ENCODE measurements at places on chromosomes 16 and 17.
A peak's percentile ranks its signal among the peaks of the same experiment; 100 is the strongest.

DNA sequence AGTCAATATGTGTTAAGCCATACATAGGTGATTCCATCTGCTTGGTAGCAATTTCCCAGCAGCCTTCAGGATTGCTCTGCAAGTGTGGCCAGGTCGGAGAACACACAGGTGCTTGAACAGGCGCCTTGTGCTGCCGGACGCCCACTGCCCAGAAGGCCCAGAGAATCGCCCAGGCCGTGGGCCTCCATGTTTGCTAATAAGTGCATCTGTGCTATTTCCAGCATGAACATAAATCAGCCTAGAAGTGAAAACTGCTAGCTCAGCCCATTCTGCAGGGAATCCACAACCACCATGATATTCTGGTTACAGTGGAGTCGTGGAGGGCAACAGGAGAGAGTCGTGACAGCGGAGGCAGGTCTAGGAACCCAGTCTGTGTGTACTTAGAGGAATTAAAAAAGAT is 78.1 kb downstream of the ZFHX3 start:
- no peak for DNase-seq

DNA sequence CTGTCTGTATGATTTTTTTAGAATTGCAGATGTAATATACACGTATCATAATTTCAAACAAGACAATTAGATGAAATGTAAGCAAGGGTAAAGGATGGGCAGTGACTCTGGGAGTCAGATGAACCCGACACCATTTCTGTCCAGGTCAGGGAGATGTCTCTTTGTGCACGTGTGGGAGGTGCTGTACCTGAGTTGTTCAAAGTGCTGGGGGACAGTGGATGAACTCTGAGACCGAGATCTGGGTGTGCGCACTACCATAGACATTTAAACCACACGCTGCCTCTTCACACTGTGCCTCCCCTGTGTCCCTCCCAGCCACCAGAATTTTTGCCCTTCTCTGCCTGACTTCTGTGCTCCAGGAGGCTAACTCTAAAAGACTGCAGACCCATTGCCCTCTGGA is 5.9 kb upstream of the RGS9 start:
- DNase-seq: no peak

- DNase-seq: no peak
These were observed 9.4 kb downstream of the TBX4 start for GRCh38 chr17:61461586-61461966.

- no peak for DNase-seq
These were observed 2.8 kb downstream of the PTX4 start for GRCh38 chr16:1485847-1486496.

DNA sequence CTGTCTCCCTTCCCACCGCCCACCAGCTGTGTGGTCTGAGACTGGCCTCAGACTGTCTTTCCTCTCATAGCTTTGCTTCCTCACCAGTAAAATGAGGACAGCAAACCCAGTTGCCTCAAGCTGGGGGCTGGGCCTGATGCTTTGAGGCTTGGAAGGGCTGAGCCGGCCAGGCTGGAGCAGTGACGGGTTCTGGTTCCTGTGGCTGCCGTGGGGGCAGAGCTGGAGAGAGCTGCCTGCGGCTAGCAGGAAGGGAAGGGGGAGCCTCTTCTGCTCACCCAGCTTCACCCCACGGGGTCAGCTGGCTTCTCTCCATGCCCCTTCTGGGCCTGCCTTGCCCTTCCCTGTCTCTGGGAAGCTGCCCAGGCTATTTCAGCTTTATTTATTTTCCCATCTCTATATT is 23.7 kb downstream of the LASP1 start:
- no peak for DNase-seq

GRCh38 chr17:13560935-13561334 is 40.8 kb downstream of the HS3ST3A1 start:
- DNase-seq: no peak

GRCh38 chr17:56718515-56718914 is 115.2 kb downstream of the C17orf67 start:
- no peak for DNase-seq

DNA sequence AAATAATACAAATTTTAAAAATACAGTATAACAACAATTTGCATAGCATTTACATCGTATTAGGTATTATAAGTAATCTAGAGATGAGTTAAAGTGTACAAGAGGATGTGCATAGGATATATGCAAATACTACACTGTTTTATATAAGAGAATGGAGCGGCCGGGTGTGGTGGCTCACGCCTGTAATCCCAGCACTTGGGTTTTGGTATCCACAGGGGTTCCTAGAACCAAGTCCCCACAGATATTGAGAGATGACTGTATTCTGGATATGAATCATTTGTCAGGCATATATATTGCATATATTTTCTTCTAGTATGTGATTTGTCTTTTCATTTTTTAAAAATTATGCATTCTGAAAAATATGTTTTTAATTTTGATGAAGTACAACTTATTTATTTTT is 77.5 kb upstream of the MSI2 start:
- no peak for DNase-seq

DNA sequence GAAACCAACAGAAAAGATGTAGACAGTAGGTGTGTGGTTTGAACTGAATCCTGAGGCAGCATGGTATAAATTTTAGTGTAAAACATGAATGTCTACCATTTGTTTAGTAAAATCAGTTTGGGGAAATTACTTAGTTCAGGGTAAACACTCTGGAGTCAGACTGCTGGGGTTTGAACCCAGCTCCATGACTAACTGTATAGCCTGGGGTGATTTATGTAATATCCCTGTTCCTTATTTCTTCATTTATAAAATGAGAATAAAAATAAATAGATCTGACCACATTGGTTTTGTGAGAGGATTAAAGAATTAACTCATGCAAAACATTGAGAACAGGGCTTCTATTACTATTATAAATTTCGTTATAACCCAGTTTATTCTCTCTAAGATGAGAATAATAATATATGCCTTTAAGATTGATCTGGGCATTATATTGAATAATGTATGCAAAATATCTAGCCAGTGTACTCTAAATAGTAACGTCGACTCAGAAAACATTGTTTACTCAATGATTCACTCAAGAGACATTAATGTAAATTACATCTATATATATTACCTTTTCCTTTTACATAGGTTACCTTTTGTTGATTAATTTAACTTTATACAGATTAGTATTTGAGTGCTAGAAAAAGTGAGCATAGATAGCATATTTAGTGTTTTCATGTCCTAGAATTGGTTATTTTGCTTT is 120.6 kb upstream of the KCNJ16 start:
- no peak for DNase-seq

- peak; percentile 60 for DNase-seq
These were observed 8.0 kb downstream of the FLYWCH1 start for GRCh38 chr16:2919511-2920255.

DNA sequence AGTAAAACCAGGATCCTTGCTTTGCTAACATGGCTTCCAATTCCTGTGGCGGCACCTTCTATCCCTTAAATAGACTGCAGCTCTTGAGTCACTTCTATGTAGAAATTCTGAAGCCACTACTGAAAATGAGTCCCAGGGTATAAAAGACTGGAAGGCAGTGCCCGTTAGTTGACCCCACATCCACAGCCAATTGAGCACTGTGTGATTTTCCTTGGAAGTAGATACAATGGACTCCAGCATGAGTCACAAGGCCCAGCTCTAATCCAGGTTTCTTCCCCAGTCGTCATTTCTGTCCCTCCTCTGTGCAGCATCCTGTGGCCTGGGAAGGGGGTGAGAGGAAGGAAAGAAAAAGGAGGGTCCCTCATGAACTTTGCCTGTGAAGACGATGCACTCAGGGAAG is 69.5 kb downstream of the HLF start:
- DNase-seq: no peak

DNA sequence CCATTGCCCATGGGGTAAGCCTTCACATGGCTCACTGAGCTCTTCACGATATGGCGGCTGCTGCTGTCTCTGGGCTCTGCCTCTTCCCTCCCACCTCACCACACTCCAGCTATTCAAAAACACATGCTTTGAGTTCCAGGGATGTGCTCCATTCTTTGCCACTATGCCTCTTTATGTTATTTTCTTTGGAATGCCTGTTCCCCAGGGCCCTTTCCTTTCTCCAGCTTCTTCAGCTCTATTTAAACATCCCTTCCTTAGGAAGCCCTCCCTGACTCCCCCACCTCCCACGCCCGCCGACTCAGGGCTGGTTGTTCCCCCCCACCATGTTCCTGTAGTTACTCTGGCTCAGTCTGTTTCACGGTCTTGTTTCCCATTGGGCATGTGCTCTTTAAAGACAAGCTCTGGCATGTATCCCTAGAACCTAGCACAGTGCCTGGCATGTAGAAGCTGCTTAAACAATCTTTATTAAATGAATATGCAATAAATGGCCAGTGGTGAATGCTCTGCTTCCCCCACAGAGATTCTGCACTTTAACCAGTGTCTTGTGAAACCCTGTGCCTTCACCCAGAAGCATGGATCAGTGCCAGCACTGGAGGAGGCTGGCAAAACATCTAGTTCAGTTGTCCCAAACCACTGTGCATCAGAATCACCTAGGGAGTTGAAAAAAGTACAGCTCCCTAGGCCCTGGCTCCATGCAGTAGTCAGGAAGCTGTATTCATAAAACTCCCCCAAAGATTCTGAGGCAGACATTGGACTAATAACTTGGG is 6.9 kb downstream of the MYCBPAP start:
- no peak for DNase-seq

- DNase-seq: no peak
These were observed 93.7 kb downstream of the CA10 start for GRCh38 chr17:52064791-52065211.

Measured in NCI-H187 (cell line).